Ecto neural progenitor cell (in vitro differentiated cells): ENCODE measurements at places on chromosomes 13 and 19.

- no peak for DNase-seq
These were observed 1.9 kb downstream of the KLF12 start for GRCh38 chr13:74132152-74132775.

DNA sequence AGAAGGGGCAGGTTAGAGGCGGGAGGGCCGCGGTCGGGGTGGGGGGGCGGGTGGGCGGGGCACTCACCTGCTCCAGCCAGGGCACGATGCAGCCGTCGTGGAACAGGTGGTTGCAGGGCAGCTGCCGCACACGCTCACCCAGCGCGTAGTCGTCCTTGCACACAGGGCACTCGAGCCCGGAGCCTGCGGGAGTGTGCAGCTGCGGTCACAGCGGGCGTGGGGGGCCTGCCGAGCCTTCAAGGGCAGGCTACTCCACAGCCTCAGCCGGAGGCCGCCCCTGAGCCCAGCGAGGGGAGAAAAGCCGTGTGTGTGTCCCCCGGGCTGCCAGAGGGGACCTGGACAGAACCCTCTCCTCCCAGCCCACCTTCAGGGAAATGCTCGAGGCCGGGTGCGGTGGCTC lies 8.6 kb downstream of the FGF22 start:
- DNase-seq = no peak

- no peak for DNase-seq
These were observed 758 bp upstream of the ZNF888 start for GRCh38 chr19:52923778-52924593.

- DNase-seq = no peak
These were observed 2.4 kb downstream of the BTBD2 start for GRCh38 chr19:2012941-2013682.

DNA sequence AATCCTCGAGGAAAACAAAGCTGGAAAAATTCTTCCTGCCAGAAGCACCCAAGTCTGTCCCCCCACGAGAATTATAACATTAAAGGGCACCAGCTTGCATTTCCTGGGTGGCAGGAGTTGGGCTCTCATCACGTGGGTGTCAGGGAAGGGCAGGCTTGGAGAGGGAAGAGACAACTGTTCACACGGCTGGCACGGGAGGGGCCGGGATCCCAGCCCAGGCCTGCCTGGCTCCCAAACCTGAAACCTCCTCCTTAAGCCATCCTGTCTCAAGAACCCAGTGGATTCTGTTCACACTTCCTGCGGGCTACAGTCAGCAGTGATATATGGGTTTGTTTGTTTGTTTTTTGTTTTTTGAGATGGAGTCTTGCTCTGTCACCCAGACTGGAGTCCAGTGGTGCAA lies 12.2 kb downstream of the GRIK5 start:
- DNase-seq = no peak

DNA sequence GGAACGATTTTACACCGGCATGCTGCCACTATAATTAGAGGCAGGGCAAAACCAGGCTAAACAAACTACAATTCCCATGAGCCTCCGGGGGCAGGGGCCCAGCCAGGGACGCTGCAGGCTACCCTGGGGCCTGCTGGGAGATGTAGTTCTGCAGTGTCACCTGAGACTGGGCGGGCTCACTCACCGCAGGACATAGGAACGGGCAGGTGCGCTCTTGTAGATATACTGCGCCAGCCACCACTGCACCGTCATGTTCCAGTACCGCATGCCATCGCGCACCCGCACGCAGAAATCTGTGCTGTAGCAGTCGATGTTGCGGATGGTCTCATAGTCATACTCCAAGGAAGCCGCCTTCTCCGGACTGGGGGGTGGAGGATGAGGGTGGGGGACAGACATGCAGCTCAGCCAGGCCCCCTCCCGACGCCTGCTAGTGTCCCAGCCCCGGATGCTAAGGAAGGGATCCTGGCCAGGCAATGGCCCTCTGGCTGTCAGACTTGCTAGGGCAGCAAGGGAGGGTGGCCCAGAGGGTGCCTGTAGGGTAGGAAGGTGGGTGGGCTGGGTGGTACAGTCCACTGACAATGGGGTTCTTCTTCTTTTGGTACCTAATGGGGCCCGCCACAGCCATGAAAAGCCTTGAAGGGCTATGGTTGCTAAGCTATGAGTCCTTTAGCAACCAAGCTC lies 5.8 kb upstream of the TMC4 start:
- no peak for DNase-seq

DNA sequence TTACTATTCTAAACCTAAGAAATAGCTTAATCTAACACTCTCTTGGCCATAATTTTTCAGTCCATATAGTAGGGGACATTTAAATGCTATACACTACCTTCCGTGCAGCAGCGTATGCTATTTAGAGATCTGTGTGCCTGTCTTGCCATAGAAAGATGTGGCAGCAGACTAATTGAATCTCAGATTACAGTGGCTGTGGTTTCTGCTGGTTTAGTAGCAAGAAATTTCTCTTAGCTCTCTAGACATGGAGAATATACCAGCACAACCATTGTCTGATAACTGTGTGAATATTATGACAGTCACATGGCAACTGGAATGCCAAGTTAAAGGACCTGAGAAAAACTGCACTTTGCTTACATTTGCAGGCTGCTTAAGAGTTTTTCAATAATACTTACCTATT lies 672.4 kb upstream of the MIR17HG start:
- DNase-seq = no peak
